ENCODE measurements at places on chromosomes 4 and X. TPM values are rescaled to one million over a fixed set of nuclear protein-coding genes. Genes with fewer than 3 reads are reported as not detected.

Gene GAB3
- 15.9 TPM for total RNA-seq

Gene TEX13C
- not detected for total RNA-seq

Gene GPR50
- total RNA-seq: not detected

Gene CYP2U1
- total RNA-seq: 9.2 TPM

DNA sequence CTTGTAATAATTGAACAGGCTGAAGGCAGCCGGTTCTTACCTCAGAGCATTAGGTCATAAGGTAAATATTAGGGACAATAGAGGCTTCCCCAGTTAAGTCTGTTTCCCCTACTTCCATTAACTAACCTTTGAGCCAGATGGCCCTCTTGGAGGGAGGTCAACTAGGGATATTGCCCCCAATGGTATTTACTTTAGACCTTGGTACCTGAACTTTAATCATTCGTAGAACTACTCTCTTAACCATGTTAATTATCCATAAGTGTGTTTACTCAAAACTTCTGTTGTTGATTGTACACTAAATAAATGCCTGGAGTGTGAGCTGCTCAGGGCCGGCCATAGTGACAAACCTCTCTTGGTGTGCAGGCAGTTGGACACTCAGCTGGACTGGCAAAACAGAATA is 1843.5 kb upstream of the AGA start:
- H3K27ac ChIP-seq: no peak overlapping the region
- no peaks in the 10 kb centered on the region for H3K27me3 ChIP-seq
- no peaks in the 10 kb centered on the region for H3K4me1 ChIP-seq
- H3K36me3 ChIP-seq: no peaks in the 10 kb centered on the region

DNA sequence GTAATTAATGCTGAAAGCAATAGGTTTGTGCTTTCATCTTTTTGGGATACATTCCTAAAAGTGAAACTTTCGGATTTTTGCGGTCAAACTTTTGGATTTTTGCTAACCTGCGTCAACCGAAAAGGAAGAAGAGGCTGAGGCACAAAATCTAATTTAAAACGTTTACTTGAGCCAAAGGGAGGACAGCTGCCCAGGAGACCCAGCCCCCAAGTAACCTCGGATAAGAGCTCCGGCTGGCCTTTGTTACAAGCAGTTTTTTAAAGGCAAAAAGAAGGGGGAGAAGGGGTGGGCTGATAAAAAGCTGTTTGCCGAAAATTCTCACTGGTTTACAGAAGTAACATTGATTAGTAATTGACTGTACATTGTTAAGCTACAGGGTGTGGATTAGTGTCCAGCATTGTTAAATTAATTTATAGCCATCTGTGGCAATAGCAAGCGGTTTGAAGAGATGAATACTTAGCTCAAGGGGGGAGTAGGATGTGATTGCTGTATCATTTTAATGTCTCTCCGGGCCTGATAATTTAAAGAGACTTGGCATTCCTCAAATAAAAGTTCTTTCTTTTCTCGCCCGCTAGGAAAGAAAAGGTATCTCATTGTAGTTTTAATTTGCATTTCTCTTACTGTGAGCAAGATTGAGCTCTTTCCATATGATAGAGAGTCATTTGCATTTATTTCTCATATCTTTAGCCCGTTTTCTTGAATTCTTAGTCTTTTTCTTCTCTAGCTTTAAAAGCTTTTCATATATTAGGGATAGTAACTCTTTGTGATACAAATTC is 59.1 kb upstream of the USP9X start:
- H3K4me1 ChIP-seq: no peaks in the 10 kb centered on the region
- H3K36me3 ChIP-seq: no peaks in the 10 kb centered on the region
- DNase-seq: no peak
- no peaks in the 10 kb centered on the region for H3K27me3 ChIP-seq
- no peak overlapping the region for H3K27ac ChIP-seq

- DNase-seq: peak; percentile 95
- peaks cover 38% of the 10 kb centered on the region for H3K4me1 ChIP-seq
- peaks cover 17% of the 10 kb centered on the region for H3K36me3 ChIP-seq
- H3K27ac ChIP-seq: peak within 1 kb of the TSS; percentile 100
Observed at GRCh38 chr4:102826890-102827673, at the start of gene UBE2D3. Gene UBE2D3, minus strand, starts transcription at chr4:102827551. Its CDS starts 1,043 bp downstream, at chr4:102826508.

- no peaks in the 10 kb centered on the region for H3K27me3 ChIP-seq
- no peak overlapping the region for H3K27ac ChIP-seq
- no peak for DNase-seq
- H3K4me3 ChIP-seq: no peak overlapping the region
- no peaks in the 10 kb centered on the region for H3K36me3 ChIP-seq
Observed at GRCh38 chr4:103054030-103054429, 22.5 kb downstream of the SLC9B2 start.

DNA sequence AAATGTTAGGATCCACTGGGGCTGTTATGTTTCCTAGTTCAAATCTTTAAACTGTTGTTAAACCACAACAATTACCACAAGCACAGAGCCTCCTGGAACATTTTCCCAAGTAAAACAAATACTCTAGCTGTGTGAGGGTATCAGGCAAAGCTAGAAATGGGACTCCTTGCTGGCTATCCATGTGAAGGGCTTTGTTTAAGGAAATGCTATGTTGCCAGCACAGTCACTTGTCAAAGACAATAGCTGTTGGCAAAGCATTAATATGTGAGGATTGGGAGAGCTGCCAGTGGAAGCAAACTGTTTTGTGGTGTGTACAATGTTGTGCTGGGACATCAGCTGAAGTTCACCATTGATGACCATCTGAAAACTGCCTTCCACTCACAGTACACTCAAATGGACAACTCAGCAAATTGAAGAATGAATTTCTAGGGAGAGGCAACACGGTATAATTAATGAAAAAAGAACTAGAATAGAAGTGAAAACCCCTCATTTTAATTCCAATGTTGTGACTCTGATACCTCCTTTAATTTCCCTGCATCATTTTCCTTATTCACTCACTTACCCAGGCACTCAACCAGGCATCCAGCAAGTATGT is 100.8 kb downstream of the ANXA3 start:
- no peak overlapping the region for H3K4me3 ChIP-seq
- DNase-seq: no peak
- H3K27me3 ChIP-seq: no peaks in the 10 kb centered on the region

Data from heart left ventricle (tissue), 16 donors.